ENCODE measurements at places on chromosomes 13 and 19.

- no peak for DNase-seq
Observed at GRCh38 chr13:111184458-111185401, 69.6 kb downstream of the ARHGEF7 start.

DNA sequence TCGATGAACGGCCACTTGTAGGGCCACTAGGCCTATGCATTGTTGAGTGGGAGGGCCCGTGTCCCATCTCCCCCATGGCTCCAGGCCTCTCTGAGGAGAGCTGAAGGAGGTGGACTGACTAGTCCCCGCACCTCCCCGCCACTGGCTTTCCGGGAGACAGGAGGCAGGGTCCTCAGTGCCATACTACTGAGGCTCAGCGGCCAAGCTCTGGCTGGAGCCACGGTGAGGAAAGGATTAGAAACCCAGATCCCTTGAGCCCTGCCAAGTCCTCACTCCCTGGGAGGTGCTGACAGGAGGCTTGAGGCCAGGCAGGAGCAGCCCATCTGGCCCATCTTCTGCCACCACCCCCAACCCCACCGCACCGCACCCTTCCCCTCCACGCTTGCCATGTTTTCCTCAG is 29.0 kb downstream of the CCDC8 start:
- no peak for DNase-seq

DNA sequence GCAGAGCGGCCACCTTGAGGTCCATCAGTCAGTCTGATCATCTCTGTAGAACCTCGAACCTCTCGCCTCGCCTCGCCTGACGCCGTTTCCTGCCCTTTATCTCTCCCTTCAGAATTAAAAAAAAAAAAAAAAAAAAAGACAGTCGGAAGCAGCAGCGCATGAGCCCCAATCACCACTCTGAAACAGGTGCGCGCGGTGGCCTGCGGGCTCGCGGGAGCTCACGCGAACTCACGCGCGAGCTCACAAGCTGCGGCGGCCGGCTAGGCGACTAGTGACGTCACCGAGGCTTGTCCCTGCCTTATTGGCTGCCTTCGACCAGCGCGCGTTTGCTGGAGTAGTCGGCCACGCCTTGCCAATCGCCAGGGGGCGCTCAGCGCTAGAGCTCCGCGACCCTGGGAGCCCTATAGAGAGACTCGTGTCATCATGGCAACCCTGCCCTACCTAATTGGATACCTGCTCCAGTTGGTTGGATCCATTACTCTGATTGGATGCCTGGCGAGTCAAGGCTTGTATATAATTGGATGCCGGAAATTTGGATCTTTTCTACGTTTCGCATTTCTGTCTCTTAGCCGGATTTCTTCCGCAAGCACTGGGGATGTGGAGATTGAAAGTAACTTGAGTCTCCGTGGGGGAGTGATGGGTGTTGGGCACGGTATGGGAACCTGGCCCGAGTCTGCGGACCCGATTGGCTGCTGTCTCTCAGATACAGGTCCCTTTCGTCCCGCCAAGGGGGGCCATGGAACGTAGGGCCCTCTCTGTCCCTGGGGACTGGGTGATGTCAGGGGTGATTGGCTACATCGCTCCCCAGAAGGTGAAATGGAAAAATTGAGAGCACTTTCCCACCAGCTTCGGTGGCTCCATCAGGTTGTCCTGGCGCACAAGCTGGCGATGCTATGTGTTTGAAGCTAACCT is 31.6 kb downstream of the SYT3 start:
- peak; percentile 13 for DNase-seq

DNA sequence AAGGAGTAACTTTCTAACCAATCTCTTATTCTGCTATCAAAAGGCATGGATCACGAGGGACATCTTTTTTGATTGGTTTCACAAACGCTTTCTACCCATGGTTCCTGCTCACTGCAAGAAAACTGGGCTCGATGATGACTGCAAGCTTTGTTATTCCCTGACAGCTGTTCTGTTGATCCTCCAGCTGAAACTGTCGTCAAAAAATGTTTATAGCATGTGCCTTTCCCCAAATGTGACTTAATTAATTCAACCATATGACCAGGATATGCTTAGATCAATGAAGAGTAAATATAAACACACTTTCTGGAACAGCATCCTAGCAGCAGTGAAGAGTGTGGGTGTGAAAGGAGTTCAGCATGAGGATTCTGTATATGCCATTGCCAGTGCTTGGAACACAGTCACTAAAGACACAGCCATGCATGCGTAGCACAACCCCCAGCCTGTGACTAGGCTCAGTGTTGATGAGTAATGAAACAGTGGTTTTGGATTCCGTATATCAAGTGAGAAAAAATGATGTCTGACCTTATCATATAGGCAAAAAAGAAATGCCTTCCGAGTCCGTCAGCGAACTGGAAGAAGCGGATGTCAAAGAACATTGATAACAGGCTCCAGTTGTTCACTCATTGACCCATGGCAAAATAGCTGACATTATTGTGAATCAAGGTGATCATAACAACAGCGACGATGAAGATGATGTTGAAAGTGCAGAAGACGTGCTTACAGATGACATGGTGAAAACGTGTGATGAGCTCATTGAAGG is 347.4 kb downstream of the FGF9 start:
- no peak for DNase-seq

DNA sequence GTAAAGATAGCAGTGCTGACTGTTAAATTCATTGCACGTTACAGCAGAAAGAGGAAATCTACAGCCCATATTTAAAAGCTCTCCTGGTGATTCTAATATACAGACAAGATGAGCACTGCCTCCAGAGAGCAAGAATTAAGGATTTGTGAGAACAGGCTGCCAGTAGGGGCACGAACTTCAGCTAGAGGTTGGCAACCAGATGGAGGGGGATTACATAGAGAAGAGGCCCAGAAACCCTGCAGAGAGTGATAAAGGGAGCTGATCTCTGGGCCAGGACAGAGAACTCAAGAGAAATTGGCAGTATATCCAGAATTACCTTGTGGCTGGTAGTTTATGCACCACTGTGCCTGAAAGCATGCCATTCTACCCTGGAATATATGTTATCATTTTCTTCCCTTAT is 144.8 kb downstream of the UFM1 start:
- no peak for DNase-seq

Measured in stimulated activated CD8-positive, alpha-beta memory T cell treated with anti-CD3 and anti-CD28 coated beads, Interleukin-4, amount 100 ng/mL, for 1 hour (primary cell).